ENCODE measurements at places on chromosomes 7 and 10.

DNA sequence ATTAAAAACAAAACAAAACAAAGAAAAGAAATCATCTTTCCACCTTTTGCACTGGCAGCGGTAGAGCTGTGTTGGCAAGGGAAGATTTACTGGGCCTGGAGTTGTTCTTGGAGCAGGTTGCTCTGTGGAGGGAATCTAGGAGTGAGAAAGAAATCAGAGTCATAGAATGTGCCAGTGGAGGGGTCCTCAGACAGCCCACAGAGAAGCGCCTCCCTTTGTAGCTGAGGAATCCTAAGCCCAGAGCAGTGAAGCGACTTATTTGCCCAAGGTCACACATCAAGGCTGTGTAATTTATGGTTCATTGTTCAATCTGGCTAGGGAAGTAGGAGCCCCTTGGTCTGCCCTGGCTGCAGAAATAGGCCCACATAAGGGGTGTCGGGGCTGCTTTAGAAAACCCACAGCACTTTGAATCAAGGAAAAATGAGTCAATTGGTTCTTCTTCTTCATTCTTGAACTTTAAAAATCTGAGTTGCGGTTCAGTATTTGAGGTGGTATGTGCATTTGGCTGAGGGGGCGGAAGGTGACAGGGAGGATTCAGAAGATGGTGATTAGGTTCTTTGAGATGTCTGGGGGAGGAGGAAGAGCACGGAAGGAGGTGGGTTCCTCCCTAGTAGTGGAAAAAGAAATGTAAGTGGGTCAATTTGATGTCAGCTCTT is 253.7 kb downstream of the PTEN start:
- no peak for DNase-seq

DNA sequence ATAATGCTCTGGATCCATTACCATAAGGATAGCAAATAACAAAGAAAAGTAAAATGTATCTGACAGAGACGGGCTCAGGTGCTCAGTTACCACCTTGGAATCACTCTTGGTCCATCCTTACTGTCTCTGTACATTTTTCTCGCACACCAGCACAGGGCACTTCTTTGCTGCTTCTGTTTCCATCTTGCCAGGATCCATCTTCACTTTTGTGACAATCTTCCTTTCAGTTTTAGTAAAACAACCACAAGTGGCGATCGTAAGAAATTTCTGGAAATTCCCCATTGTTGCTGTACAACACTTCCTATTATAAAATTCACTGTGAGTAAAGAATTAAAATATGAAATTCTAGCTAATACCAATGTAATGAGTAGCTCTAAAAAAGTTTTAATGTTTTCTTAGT is 695.5 kb downstream of the GRM8 start:
- no peak for DNase-seq

- DNase-seq: no peak
Measured at GRCh38 chr10:76213876-76214275, 782.5 kb downstream of the LRMDA start.

DNA sequence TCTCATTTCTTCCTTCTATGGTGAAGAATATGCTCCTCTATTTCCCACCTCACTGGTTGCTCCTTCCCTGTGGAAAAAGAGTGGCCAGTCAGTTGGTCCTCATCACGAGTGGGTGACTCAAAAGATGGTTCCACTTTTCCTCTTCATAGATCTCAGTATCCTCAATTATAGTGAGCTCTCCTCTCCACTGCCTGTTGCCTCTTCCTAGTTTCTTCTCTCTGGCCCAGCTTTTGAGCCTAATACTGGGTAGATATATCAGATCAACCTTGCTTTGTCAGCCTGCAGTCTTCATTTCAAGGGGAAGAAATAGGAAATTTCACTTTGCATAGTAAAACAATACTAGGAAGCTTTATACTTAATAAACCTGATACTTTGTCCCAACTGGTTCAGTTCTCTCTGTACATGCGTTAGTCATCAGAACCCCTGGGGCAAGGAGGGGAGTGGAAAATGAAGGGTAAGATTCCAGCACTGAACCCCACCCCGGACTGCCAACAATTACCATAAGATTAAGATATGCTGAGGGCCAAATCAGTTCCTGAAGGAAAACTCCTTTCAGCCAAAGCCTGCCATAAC is 15.5 kb upstream of the WNT16 start:
- DNase-seq: no peak

- no peak for DNase-seq
Measured at GRCh38 chr10:19788075-19788686, 28.1 kb upstream of the PLXDC2 start.

- DNase-seq: peak; percentile 82
Measured at GRCh38 chr10:43203448-43204041, 63.3 kb downstream of the RASGEF1A start.

DNA sequence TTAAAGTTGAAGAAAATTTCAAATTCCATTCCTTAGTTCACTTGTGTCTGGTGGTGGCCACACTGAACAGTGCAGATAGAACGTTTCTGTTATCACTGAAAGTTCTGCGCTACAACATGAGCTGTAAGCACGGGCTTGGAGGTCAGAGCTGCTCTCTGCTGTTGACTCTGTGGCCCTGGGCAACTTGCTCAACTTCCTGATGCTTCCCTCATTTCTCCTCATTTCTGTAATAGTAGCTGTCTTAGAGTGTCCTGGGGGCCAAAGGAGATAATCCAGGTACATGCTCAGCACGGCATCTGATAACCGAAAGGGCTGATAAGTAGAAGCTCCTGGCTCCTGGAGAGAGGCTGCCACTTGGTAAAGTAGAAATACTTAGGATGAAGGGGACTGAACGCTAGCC is 92.3 kb upstream of the DUSP5 start:
- no peak for DNase-seq

GRCh38 chr7:2660359-2661095 is 27.5 kb upstream of the AMZ1 start:
- no peak for DNase-seq

DNA sequence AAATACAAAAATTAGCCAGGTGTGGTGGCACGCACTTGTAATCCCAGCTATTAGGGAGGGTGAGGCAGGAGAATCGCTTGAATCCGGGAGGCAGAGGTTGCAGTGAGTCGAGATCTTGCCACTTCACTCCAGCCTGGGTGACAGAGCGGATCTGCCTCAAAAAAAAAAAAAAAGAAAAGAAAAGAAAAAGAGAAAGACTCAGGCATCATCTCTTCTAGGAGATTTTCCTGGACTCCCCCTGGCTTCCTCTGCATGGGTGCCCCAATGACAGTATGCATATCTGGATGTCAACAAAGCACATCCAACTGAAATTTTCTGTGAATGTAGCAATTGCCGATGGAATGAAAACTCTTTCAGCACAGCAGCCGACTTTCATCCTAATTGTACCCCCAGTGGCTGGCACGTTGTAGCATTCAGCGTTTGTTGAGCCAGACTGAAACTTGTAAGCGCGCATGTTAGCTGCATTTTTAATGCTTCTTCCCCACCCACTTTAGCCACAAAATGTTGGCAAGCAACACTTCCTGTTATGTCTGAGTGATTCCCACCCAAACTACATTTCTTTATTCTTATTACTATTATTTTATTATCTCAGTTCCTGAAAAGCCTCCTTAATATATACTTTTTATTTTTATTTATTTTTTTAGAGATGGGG is 70.2 kb downstream of the PRTFDC1 start:
- no peak for DNase-seq

DNA sequence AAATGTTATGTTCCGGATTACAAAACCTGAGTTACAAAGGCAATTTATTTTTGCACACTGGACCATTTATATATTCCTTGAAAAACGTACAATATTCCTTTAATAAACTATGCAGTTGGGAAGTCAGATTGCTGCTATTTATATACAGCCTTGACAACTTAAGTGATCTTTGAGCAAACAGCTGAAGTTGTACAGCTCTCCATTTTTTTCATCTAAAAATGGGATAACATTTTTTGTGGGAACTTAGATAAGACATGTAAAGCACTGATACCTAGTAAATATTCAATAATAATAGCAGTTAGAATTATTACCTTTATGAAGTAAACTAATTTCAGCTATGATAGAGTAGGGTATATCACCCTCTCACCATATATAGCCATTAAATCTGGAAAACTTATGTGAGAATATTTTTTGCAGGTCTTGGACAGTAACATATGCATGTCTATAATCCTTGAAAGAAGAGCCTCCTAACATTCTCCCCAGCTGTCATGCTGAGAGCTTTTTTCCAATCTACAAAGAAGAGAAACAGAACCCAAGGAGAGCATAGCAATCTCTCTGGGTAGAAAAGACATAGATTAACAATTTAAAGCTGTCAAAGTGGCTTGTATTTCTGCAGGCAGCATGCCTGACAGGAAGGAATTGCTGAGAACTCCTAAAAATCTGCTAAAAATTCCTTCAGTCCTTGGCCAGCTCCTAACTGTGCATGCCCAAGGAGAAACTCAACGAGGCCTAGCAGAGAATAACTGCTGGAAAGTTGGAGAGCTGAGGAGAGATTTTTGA is 326.0 kb downstream of the CRPPA start:
- DNase-seq: no peak

GRCh38 chr7:3312583-3312982 is 11.5 kb downstream of the SDK1 start:
- DNase-seq: no peak

DNA sequence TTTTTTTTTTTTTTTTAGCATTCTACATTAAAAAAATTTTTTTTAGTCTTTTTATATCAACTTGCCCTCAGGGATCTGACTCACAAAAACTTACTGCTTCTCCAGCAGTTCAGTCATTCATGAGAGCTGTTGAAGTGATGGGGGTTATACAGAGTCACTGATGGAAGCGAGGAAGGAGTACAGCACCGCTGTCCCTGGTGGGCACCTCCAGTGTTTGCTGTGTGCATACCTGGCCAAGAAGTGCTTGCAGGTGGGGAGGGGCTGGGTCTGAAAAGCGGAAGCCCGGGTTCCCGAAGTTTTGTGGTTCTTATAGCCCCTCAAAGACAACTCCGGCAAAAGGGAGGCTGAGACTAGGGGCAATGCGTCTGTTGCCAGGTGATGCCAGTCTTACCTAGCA is 46.2 kb downstream of the MINDY4 start:
- no peak for DNase-seq

DNA sequence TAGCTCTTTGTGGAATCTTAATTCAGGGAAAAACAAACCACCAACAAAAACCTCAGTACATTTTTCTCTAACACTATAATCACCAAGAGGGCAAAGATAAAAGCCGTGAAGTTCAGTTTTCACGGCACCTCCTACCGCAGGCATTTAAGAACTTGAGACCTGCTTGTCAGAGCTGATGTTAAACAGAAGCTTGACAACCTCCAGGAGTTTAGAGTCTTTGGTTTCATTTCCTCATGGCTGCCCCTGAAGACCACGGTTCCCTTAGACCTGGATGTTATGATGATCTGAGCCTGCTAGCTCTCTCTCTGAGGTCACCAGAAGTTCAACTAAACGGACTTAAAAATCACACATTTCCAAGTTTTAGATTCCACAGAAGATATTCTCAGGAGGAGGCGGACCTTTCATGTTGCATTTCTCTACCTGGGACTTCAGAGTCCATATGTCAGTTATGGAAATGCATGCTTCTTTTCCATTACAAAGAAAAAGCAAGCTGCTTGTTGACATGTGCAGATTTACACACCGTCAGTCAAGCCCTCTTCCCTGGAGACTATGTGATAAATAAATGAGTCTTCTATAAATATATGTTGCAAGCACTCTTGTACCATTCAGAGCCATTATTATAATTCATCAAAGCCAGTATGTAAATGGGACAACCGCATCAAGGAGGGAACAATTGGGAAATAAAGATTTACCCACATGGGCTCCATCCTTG is 258.0 kb downstream of the GFRA1 start:
- DNase-seq: no peak

DNA sequence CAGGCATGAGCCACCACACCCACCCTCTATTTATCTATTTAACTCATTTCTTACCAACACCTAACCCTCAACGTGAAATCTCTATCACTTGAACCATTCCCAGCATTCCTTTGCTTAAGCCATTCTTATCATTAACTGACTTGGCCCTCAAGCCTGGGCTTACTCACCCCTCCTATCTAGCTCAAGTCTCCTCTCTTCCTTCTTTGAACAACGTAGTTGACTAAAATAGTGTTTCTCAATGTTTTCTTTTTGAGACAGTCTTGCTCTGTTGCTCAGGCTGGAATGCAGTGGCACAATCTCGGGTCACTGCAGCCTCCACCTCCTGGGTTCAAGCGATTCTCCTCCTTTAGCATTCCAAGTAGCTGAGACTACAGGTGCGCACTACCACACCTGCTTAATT is 7.0 kb downstream of the ANXA7 start:
- DNase-seq: no peak

DNA sequence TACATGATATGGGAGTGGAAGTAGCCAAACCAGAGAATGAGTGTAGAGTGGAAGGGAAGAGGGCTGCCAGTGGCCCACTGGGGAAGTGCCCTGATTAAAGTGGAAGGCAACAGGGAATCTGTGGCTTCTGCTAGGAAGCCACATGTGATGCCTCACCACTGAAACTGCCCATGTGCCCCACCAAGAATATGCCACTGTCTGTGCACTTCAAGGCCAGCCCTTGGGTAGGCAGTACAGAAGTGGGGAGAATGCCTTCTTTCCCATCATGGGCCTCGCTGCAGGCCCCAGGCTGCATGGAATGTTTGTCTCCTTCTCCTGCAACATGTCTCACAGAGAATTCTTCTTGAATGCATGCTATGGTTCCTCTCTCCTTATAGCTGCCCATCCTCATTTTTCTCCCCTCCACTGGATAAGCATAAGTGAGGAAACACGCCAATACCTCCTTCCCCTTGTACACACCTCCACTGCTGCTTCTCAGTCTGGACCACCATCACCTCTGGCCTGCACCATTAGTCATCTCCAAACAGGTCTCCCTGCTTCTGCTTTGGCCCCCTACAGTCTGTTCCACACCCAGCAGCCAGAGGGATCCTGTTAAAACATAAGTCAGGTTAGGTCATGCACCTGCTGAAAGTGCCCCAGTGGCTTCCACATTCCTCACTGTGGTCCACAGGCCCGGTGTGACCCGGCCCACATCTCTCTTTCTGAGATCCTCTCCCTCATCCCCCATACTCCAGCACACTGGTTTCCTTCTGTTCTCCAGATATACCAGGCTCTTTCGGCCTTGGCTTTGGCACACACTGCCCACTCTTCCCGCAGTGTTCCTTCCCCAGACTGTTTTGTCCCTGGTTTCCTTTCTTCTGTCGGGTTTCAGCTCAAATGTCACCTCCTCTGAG is 37.1 kb downstream of the SNX10 start:
- DNase-seq: no peak

- peak; percentile 89 for DNase-seq
Measured at GRCh38 chr10:59709395-59710125, at the start of gene SLC16A9. Gene SLC16A9, minus strand, starts transcription at chr10:59709850. Its CDS starts 25,559 bp downstream, at chr10:59684291.
